ENCODE measurements at places on chromosomes 5 and 9. TPM values are rescaled to one million over a fixed set of nuclear protein-coding genes. Genes with fewer than 3 reads are reported as not detected.

The S1PR3 gene
- not detected for total RNA-seq

GRCh38 chr9:83503866-83504265, 34.3 kb downstream of the FRMD3 start:
- DNase-seq: no peak

DNA sequence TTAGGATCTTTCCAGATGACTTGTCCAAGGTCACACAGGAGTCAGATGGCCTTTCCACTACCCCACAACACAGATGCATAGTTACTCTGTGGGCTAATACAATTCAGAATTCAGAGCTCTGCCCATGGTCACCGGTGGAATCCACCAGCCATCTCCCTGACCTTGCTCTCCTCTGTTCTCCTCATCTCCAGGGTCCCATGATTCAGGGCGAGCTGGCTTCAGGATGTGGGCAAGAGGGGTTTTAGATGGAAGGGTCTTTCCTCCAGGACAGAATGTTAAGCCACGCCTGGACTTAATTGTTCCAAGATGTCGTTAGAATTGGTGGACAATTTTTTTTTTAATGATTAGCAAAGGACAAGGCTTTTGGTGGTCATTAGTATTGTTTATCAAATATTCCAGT, 81.7 kb upstream of the LARP1 start:
- DNase-seq: no peak

- no peak for DNase-seq
These were observed 460 bp upstream of the ACO1 start for GRCh38 chr9:32384002-32384363.

Data from activated CD8-positive, alpha-beta T cell treated with anti-CD3 and anti-CD28 coated beads, Interleukin-2, amount 10 ng/mL, durations not matched to agents 7 days and 5 days (primary cell).